ENCODE measurements at places on chromosomes 16 and 17.
A peak's percentile ranks its signal among the peaks of the same experiment; 100 is the strongest.

DNA sequence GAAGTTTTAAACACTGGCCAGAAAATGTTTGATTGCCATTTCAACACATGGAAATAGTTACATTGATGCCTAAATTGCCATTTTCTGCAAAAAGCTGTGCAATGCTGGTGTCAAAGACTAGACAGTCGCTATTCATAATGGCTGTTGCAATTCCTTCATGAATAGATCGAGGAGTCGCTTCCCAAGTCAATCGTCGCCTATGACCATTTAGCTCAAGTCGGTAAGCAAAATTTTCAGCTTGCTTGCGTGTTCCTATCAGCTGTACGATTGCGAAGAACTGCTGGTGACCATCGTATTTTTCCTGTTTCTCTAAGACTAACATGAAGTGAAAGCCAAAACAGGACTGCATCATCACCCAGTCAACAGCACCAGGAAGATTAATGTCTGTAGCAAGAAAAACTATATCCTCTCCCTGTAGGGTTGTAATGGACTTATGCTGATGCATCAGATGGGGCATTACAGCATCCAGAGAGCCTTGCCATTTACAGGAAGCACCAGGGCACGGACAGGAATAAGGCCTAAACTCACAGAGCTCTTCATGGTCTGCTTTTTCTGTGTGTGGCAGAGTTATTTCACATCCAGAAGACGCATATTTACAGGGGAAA, 23.6 kb downstream of the SIAH1 start:
- no peak for DNase-seq

- DNase-seq: no peak
Measured at GRCh38 chr16:64952177-64952576, 169.7 kb downstream of the CDH11 start.

DNA sequence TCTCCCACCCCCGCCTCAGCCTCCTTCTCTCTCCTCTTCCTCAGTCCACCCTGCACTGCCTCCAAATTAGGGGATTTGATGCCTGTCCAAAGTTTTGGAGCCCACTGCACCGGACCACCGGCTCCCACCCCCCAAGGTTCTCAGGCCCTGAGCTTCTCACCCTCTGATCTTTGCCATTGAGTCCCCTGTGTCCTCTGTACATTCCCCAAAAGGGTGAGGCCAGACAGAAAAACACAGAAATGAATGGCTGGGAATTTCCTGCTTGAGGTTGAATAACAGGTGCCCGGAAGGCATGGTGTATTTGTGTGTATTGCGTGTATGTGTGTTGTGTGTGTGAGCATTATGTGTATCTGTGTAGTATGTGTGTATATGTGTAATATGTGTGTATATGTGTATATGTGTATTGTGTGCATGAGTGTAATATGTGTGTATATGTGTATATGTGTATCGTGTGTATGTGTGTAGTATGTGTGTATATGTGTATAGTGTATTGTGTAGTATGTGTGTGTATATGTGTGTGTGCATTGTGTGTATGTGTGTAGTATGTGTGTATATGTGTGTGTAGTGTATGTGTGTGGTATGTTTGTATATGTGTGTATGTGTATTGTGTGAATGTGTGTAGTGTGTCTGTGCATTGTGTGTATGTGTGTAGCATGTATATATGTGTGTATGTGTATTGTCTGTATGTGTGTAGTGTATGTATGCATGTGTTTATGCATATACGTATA, 16.0 kb upstream of the CCL17 start:
- no peak for DNase-seq

- DNase-seq: peak; percentile 83
Measured at GRCh38 chr16:68284847-68285246, 20.5 kb downstream of the SLC7A6 start.

- DNase-seq: no peak
Measured at GRCh38 chr17:56130026-56130425, 23.2 kb upstream of the ANKFN1 start.

DNA sequence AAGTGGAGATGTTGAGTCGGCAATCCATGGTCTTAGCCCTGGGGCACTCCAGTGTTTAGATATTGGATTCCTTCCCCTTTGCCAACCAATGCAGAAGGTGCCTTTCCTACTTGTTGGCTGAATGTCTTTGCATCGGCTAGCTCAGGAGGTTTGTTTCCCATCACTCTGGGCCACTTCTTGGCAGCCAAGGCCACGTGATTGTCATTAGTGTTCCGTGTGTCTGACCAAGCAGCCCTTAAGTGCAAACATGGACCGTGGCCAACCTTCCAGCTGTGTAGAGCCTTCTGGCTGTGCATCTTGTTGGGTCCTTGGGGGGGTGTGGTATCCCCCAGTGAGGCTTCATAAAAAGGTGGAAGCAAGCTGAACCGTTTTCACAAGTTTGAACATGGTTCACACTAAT, 66.0 kb downstream of the GNAO1 start:
- DNase-seq: peak; percentile 56

GRCh38 chr16:11502239-11502638, 84.5 kb downstream of the LITAF start:
- no peak for DNase-seq

DNA sequence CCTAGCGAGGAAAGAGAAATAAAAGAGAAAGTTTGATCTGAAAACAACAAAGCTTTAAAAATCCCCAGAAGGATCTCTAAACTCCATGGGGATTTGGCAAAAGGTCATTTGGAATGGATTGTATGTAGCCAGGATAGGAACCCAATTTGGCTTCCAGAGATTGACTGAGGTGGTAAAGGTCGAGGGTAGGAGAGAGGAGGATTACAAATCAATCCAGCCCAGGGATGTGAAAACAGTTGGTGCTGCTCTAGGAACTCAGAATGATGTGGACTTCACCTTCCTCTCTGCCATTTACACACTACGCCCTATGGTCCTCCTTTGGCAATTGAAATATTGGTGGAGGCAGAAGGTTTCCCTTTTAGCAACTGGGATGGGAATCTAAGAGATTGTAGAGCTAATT, 18.8 kb upstream of the SMIM36 start:
- no peak for DNase-seq

GRCh38 chr17:61689610-61690180, 98.7 kb upstream of the NACA2 start:
- no peak for DNase-seq

DNA sequence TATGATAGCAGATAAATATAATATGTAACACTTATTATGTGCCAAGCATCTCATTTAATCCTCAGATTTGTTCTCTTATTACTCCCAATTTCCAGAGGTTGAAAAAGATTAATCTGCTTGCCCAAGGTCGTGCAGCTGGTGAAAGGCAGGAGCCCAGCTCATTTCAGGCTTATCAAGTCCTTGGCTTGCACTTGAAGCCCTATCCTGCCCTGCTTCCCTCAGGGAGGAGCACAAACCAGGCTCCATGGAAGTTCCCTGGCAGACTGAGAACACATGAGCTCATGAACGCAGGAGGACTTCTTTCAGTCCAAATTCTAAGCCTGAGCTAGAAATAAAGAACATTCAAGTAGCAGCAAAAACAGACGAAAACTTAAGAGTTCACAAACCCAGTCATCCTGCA, 74.8 kb downstream of the USP31 start:
- no peak for DNase-seq

GRCh38 chr17:11241611-11242226, 706 bp downstream of the SHISA6 start:
- no peak for DNase-seq

DNA sequence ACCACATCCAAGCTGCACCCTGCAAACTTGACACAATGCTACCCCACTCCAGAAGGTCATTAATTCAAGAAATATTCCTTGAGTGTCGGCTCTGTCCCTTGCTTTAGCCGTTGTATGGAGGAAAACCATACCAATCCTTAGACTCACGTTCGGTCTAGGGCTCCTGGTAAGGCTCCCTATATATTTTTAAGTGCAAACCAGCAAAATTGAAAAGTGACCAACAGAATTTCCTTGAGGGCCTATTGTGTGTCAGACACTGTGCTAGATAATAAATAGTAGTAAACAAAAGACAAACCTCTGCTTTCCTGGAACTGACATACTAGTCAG, 390 bp upstream of the BBS2 start:
- DNase-seq: no peak

DNA sequence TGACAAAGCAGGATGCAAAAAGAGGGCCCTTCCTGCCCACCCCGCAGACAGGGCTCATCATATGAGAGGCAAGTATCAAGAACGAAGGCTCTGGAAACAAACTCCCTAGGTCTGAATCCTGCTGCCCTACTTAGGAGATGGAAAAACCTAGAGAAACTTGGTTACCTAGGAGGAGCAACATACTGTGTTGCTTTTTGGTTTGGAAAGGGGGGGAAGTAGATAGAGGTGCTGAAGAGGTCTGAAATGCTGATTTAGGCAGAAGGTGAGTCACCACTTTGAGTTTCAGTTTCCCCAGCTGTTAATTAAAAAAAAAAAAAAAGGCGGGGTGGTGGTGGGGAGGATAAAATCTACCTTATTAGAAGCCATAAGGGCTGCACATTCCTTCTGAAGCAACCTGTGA, 1.5 kb downstream of the N4BP1 start:
- peak; percentile 87 for DNase-seq

- peak; percentile 87 for DNase-seq
Measured at GRCh38 chr16:19167710-19168370, at the start of gene SYT17. SYT17 (plus strand) TSS chr16:19168240; CDS start chr16:19168647, 407 bp downstream.

DNA sequence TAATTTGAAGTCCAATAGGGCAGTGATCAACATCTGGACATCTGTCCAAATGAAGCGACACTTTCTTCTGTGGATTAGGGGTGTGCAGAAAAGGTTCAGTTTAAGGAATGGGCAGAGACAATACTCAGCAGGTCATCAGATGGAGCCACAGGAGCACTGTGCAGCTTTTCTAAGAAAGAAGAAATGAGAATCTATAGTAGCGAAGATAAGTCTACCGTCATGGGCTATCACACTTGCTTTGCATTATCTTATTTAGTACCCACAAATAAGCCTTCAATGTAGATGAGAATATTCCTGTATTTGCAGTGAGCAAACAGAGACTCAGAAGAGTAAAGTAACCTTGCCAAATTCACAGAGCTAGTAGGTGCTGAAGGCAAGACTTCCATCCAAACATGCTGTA, 412.0 kb upstream of the GOT2 start:
- DNase-seq: no peak

DNA sequence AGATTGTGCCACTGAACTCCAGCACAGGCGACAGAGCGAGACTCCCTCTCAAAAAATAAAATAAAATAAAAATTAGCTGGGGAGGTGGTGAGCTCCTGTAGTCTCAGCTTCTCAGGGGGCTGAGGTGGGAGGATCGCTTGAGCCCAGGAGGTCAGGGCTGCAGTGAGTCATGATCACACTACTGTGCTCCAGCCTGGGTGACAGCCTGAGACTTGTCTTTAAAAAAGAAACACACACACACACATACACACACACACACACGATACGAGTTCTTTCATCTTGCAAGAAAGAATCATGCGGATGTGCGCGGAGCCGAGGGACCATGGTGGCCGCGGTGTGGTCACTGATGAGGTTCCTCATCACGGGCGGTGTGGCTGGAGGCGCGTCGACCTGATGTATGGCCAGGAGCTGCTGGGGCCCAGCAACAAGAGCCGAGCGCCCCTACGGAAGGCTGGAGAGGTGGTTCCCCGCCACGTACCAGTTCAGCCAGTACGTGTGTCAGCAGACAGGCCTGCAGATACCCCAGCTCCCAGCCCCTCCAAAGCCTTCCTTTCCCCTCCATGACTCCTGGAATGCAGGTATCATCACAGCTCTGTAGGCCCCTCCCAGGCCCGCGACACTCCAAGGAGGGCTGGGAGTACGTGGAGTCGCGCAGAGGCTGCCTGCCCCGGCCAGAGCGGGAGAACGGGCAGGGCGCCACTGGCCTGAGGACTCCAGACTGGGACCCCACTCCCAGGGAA, 20.7 kb downstream of the NXN start:
- DNase-seq: no peak

DNA sequence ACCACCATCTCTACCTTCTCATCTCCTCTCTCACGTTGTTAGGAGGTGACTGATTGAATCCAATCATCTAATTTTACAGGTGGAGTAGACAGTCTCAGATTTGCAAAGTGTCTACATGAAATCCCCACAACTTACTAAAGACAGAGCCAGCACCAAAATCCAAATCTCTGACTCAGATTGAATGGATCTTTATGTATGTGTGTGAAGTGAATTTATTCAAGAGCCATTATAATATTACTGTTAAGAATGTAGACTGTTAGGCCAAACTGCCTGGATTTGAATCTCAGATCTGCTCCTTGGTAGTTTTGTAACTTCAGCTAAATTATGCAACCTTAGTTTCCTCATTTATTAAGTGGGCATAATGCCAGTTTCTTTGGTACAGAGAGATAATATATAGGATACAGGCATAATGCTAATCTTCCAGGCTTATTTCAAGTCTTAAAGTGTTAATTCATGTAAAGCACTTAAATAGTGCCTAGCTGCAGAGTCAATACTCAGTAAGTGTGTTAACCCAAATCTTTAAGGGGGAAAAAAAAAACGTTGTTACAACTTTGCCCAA, 12.7 kb downstream of the CNEP1R1 start:
- DNase-seq: no peak

Measured in RPMI8226 (cell line).